Skeletal muscle cell (primary cell): ENCODE measurements at places on chromosomes 16 and 17.

- no peak for DNase-seq
Observed at GRCh38 chr17:76940295-76940694, 72.1 kb downstream of the MGAT5B start.

DNA sequence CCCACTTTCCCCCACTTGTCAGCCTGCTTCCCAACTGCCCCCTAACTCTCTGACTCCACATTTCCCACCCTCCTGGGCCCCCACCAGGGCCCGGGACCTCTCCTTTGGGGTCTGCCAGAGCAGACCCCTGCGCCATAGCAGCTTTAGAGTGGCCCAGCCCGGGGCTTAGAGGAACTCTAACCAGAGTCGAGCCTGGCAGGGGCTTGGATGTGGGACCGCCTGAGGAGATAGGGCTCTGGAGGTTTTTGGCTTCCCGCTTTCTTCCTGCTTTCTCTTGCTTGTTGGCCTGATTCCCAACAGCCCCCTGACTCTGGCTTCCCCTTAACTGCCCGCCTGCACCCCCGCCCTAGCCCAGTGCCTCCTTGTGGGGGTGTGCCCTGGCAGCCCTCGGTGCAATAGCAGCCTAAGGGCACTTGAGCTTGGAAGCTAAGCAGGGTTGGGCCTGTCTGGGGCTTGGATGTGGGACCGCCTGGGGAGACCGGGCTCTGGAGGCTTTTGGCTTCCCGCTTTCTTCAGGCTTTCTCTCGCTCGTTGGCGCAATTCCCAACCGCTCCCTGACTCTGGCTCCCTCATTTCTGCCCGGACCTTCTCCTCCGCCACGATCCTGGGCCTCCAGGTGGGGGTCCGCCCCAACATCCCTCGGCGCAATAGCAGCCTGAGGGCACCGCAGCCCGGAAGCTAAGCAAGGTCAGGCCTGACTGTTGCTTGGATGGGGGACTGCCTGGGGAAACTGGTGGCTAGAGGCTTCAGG lies 2292.0 kb downstream of the TP53TG3F start:
- no peak for DNase-seq

DNA sequence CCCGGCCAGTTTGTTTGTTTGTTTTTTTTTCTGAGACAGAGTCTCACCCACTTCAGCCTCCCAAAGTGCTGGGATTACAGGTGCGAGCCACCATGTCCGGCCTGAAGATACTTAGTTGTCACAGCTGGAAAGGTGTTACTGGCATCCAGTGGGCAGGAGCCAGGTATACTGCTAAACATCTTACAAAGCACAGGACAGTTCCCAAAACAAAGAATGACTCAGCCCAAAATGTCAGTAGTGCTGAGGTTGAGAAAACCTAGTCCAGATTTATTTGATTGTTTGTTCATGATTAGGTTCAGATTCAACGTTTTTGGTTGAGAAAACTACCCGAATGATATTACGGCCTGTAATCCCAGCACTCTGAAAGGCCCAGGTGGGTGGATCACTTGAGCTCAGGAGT lies 18.6 kb upstream of the RABEP1 start:
- DNase-seq, result no peak

GRCh38 chr16:77951788-77952187 lies 70.6 kb upstream of the CLEC3A start:
- DNase-seq, result no peak

- DNase-seq, result no peak
Observed at GRCh38 chr17:36481829-36482228, 4.7 kb upstream of the ZNHIT3 start.
